ENCODE measurements at places on chromosomes 4 and X.

- no peak for DNase-seq
These were observed 1960.1 kb upstream of the ADGRL3 start for GRCh38 chr4:59240011-59240410.

GRCh38 chrX:70552130-70552704, 107.6 kb downstream of the DLG3 start:
- DNase-seq = no peak

- DNase-seq = no peak
These were observed 1.0 kb upstream of the IL13RA1 start for GRCh38 chrX:118726396-118726795.

GRCh38 chr4:102823897-102824296, 3.5 kb downstream of the UBE2D3 start:
- DNase-seq = no peak

DNA sequence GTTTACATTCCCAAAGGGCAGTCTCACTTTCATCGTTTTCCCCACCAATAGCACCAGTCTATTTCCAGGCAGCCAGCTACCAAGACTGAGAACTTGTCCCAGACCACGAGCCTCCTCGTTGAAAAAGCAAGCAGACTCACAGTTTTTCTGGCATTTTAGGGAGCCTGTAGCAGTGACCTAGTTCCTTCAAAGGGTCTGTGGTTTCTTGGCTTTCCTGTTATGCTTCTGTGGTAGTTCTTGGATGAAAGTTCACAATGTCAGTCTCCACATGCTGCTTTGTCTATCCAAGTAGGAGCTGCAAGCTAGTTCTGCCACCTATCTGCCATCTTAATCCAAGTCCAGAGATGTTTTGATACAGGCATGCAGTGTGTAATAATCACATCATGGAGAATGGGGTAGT, 151.6 kb upstream of the ZC4H2 start:
- no peak for DNase-seq

DNA sequence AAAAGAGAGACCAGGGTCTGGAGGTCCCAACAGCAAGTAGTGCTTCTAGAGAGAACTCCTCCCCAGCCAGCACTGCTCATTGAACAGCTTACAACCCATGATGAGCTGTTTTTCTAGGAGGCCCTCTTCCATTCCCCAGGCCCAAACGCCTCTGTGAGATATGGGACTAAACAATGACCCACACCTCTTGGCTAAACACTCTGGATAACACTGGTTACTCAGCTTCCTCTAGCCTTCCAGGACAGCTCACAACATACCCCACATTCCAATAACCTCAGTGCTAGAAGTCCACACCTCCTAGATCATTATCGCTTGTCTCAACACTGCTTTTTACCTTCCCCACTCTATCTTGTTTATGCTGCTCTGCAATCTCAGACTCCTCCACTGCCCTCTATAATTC, 35.4 kb upstream of the PGRMC2 start:
- DNase-seq = no peak

GRCh38 chrX:40057405-40057804, 40.4 kb downstream of the BCOR start:
- no peak for DNase-seq

- DNase-seq = no peak
These were observed 84.0 kb downstream of the WWC2 start for GRCh38 chr4:183182873-183183725.

DNA sequence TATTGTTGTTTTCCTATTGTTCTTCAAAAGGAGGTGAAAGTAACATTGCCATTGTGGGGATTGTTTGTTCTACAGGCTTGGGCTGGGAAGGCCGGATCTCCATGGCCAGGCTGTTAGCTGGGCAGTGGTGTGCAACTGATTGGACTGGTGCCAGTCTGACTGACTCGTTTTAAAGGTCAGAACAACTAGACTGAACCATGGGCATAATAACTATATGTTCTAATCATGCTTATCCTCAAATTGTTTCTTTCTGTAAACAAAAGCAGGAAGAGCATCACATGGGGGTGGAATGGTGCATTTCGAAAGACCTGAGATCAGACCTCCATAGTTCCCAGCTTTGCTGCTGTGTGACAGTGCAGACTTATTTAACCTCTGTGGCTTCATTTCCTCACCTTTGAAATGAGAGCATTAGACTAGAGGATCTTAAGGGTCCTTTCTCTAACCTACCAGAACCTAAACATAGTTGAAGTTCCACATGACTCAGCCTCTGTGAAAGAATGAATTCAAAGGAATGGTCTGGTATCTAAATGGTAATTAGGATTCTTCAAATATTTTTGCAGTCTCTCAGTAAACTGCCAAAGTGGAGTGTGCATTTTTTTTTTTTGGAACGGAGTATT, 66.7 kb upstream of the PGRMC2 start:
- no peak for DNase-seq

DNA sequence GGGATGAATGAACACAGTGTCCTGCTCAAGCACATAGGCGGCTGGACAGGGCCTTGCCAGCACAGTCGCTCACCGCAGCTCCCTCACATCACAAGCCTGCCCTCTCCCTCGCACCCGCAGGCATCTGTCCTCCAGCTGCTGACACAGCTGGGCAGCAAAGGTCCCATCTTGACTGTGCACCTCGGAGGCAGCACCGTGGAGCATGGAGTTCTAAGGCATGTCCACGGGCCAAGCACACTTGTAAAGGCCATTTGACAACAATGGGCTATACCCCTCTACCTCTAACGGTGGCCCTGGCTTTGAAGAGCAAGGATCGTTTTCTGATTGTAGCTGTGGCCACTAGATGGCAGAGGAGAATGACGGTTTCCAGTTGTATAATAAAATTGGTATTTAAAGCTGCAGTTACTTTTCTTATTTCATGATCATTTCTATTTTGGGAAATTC, 53.8 kb downstream of the APLN start:
- no peak for DNase-seq

DNA sequence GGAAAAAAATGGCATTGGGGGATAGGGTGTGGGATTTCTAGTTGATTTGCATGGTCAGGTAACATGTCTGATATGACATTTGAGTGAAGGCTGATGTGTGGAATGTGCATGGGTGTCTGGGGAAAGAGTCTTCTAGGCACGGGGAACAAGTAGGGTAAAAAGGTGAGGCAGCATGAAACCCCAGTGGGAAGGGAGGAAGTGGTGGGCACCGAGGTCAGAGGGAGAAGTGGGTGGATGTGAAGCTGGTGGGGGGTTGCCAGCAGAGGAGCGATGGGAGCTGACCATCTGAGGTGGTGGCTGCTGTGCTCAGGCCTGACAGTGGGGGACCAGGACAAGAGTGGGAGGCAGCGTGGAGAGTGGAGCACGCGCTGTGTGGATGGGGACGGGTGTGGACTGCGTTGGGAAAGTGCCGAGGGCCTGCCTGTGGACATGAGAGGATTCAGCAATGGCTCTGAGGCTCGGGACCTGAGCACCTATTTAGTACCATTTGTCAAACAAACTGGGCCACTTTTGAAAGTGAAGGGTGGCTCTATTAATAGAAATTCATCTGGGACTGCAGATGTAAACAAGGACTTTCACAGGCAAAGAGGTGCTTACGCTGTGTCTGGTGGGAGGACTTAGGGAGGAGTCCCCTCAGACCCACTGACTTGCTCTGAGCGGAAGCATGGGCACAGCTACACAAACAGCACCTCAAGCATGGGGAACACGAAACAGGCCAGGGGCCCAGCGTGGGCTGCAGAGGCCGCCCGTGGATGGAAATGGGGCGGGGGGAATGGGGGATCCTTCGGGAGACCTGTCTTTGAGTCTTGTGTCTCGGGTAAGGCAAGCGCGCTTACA, 16.7 kb upstream of the S100P start:
- no peak for DNase-seq

DNA sequence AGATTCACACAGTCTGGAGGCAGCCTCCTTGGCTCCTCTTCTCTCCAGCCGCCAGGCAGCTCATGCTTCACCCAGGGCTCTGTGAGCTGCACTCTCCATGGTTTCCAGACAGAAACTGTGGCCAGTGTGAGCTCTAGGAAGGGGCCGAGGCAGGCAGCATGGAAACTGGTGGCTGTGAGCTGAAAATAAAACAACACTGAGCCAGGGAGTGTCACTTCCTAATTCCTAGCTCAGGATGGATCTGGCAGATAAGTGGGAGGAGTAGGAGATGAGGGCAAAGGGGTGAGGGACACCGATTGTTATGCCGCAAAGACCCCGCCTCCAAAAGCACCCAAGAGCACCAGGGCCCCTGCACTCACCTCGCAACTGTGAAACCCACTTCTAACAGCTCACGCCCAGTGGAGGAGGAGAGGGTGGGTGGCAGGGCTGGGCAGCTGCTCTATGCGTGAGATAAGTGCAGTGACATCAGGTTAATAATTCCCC, 69.8 kb downstream of the FHDC1 start:
- no peak for DNase-seq

GRCh38 chrX:72142094-72142793, 10.5 kb upstream of the RTL5 start:
- no peak for DNase-seq

Measured in stimulated activated CD4-positive, alpha-beta T cell treated with anti-CD3 and anti-CD28 coated beads, Interleukin-1b, Interleukin-23, amount 100 ng/mL, for 1 hour (primary cell).